ENCODE measurements at places on chromosomes 7 and 10. TPM values are rescaled to one million over a fixed set of nuclear protein-coding genes. Genes with fewer than 3 reads are reported as not detected.

Gene NKX2-3
- not detected for total RNA-seq

Gene SLC18A3
- total RNA-seq = not detected

Gene RNF32
- total RNA-seq = 0.26 TPM

Gene TMUB1
- 14.8 TPM for total RNA-seq

Gene PARD3
- 22.6 TPM for total RNA-seq

Gene NME8
- total RNA-seq = not detected

Gene GRM3
- not detected for total RNA-seq

Gene XRCC2
- total RNA-seq = 3.7 TPM

Gene PILRA
- not detected for total RNA-seq

Gene RELN
- total RNA-seq = 413 TPM

Gene VWDE
- under 0.01 TPM for total RNA-seq

Gene ZPBP
- not detected for total RNA-seq

Gene SLC13A4
- total RNA-seq = not detected

Gene PDE6C
- not detected for total RNA-seq

Gene STRIP2
- 2.3 TPM for total RNA-seq

Gene SH2D4B
- under 0.01 TPM for total RNA-seq

Gene PRTFDC1
- total RNA-seq = 9.4 TPM
